Hindlimb muscle (tissue), 1 donor: ENCODE measurements at places on chromosomes 13 and 19. TPM values are rescaled to one million over a fixed set of nuclear protein-coding genes. Genes with fewer than 3 reads are reported as not detected.

- DNase-seq, result no peak
Observed at GRCh38 chr13:47832458-47832972, 168.6 kb downstream of the SUCLA2 start.

GRCh38 chr13:36753176-36753575 is 65.8 kb upstream of the RFXAP start:
- DNase-seq, result no peak

- no peak for DNase-seq
Observed at GRCh38 chr13:74868049-74868448, 613.9 kb downstream of the TBC1D4 start.

DNA sequence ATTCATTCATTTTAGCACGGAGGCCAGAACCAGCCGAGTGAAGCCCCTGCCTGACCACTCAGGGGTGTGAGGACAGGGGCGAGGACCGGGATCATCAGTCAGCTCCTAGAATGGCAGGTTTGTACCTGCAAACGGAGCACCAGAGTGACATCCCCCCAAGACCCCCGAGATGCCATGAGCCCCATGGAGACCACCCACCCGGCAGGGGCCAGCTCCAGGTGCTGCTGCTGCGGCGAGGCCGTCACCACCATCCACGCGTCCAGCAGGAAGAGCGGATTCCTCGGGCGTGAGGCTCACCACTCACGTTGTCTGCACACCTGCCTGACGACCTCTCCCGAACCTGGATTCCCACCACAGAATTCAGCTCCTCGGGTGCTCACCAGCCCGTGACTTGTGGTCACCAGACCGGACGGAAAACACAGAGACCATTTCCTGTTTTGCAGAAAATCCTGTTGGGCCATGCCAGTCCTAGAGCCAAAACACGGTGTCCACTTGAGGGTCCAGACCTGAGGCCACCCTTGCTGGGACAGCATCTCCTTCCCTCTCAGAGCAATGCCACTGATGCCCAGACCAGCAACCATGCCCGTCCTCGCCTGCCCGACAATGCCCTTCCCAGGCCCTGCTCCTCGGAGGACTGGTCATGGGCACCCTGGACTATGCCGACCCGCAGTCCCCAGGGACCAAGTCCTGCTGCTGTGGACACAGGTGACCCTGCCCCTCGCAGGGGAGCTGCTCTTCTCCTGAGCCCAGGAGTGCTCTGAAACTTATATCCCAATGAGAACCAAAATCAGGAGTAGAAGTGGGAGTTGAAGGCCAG is 74.2 kb downstream of the RASA3 start:
- DNase-seq, result no peak

DNA sequence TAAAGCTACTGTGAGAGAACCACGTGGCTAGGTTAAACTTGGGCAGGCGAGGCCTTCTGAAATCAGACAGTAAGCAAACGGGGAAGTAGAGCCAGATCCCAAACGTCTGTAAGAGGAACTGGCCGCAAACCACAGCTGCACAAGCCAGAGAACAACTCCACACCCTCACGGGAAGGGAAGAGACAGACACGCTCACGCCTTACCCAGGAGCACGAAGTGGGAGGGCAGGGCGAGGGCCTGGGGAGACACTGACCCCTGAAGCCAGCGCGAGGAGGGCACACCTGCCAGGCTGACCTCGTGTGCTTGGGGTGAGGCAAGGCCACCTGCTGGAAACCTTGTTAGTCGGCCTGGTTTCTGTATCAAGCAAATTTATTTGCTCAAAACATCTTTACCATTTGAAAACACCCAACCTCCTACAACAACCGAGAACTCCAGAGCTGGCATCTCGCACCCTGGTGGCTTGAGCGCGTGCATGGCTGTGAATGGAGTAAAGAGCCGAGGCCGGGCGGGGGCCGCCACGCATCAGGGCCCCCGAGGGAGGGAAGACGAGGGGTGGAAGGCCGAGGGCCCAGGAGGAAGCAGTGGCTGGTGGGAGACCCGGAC is 7.3 kb downstream of the POLR2E start:
- DNase-seq, result no peak

GRCh38 chr13:109389892-109390345 is 396.5 kb downstream of the IRS2 start:
- no peak for DNase-seq

GRCh38 chr13:77516342-77516789 is 19.1 kb upstream of the SCEL start:
- DNase-seq, result no peak

DNA sequence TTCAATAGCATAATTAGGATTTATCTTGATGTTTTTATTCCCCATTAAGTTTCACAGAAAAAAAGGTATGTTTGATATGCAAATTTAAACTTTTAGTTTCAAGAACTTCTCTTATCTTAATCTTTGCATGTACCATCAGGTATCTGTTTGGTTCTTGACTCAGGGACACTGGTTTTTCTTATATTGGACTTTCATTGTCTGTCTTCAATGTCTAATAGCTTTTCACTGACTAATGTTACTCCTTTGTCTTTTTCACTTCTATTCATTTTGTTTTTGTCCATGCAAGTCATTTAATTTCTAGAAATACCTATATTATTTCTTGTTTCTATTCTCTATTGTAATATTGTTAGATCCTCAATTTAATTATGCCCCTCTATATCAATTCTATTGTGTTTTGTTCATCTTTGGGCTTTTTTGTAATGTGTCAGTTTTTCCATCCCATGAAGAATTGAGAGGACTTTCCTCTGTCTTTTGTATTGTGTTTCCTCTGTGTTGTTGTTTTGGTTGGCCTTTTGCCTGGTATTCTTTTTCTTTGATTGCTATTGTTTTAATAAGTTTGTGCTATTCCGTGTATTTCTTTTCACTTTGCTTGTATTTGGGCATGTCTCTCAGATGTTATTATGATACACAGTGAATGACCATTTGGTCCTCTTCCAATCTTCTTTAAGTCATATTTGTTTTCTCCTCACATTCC is 58.3 kb upstream of the ANKRD10 start:
- DNase-seq, result no peak

DNA sequence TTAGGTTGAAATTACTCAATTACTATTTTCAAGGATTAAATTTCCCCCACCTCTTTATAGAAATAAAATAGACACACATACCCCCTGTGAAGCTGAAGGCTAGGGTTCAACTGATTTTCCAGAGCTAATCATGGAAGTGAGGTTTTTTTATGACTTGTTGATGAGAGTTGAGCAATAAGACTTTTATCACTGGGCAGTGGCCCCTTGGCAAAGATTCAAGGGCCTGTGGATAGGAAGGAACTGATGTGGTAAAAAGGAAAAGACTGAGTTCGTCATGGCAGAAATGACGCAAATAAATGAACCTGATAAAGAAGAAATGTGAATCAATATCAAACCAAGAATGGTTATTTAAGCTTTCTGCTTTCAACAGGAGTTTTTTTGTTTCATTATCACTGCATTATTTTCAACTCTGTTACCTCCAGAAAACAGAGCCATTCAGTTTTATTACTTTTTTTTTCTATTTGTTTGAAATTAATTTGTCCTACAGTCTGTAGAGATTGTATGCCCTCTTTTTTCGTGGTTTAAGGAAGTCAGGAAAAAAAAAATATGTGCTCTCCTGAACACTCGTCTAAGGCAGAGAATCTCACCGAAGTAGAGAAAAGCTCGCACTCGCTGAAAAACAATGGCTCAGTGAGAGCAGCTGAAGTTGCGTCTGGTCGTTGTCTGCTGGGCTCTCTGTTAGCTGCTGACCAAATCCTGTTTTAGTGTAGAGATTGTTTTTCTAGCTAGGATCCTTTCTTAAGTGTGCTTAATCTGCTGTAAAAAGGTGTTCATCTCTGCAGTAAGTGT is 38.9 kb downstream of the STOML3 start:
- DNase-seq, result no peak

GRCh38 chr13:109593230-109593629 is 193.2 kb downstream of the IRS2 start:
- DNase-seq, result no peak

DNA sequence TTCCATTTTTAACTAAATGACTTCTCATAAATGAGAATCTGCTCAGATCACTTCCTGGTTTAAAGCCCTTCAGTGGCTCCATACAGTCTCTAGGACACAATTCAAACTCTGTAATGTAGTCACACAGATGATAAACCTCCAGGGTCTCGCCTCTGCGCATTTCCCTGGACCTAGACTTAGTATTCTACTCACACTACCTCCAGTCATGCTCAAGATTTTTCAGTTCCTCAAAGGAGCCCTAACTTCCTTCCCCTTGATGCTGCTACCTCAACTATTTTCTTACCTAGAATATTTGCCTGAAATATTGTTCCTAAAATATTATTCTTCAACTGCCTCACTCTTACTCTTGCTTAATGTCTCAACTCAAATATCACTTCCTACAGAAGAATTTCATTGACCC is 86.7 kb upstream of the TPP2 start:
- no peak for DNase-seq

DNA sequence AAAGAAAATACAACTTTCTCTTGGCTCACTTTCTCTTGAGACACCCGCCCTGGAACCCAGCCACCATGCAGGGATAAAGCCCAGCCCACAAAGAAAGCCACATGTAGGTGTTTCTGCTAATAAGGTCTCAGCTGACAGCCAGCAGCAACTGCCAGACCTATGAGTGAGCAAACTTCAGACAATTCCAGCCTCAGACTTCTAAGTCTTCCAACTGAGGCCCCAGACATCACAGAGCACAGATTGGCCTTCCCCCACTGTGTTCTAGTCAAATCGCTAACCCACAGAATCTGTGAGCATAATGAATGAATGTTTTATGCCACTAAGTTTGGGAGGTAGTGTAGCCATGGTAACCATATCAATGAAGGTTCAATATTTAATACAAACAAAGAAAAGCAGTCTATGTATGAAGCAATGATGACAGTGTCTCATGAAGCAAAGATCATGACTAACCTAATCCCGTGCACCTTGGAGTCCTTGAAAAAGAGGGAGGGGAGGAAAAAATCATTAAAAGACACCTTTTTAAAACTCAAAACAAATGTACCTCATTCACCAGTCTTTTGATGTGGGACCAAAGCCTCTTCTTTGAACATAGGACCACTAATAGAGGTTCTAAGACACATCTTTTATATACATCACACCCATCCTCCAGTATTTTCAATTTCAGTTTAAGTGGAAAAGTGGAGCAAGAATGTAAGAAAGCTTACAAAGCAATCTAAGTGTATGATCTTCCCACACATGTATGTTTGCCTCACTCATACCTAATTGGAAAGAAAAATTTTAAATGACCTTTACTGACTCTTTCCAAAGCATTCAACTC is 6.2 kb downstream of the MRPS31 start:
- no peak for DNase-seq

DNA sequence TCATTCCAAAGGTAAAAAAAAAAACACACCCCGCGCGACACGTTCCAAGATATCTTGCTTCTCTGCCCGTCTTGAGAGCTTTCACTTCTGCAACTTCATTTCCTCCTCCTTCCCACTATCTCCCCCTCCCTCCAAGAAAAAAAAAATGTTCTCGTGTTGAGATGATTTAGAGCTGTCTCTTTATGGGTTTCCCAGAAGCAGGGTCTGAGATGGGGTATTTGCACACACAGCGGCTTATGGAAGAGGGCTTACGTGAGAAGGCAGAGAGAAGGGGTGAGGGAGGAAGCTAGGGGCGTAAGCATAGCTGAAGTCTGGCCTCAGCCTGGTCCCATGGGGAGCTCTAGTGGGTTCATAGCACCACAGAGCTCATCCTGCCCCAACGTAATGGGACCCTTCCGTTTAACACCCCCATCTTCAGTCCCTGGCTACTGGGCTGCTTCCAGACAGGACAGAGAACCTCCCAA is 31.3 kb upstream of the USE1 start:
- peak; percentile 48 for DNase-seq

Gene CPAMD8
- polyA plus RNA-seq, result 4.2 TPM

Gene CEACAM16
- polyA plus RNA-seq, result 1.0 TPM

Gene PLPPR3
- not detected for polyA plus RNA-seq

Gene LILRB4
- polyA plus RNA-seq, result 1.3 TPM

Gene ELSPBP1
- polyA plus RNA-seq, result not detected

Gene ZNF285
- 7.8 TPM for polyA plus RNA-seq

Gene DNASE2
- polyA plus RNA-seq, result 10.9 TPM
